ENCODE measurements at places on chromosomes 1 and 21. TPM values are rescaled to one million over a fixed set of nuclear protein-coding genes. Genes with fewer than 3 reads are reported as not detected.

Gene ADAMTSL4
- 24.6 TPM for total RNA-seq

GRCh38 chr1:22976127-22976460 lies 3.4 kb upstream of the LACTBL1 start:
- no peak for DNase-seq

Gene KCNA2
- total RNA-seq, result 0.40 TPM

GRCh38 chr1:198118134-198118533 lies 38.7 kb upstream of the NEK7 start:
- DNase-seq, result no peak

- DNase-seq, result no peak
Observed at GRCh38 chr21:44496564-44497550, 41.5 kb downstream of the LRRC3 start.

DNA sequence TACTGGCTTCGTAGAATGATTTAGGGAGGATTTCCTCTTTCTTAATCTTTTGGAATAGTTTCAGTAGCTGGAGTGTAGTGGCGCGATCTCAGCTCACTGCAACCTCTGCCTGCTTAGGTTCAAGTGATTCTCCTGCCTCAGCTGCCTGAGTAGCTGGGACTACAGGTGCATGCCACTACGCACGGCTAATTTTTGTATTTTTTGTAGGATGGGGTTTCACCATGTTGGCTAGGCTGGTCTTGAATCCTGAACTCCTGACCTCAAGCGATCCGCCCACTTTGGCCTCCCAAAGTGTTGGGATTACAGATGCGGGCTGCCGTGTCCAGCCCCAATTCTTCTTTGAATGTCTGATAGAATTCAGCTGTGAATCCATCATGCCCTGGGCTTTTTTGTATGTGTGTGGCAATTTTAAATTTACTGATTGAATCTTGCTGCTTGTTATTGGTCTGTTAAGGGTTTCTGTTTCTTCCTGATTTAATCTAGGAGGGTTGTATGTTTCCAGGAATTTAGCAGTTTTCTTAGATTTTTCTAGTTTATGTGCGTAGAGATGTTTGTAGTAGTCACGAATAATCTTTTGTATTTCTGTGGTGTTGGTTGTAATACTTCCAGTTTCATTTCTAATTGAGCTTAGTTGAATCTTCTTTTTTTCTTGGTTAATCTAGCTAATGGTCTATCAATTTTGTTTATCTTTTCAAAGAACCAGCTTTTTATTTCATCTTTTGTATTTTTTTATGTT lies 15.3 kb downstream of the MAN1C1 start:
- peak; percentile 24 for DNase-seq

GRCh38 chr1:43634721-43635120 lies 15.2 kb upstream of the KDM4A start:
- no peak for DNase-seq

DNA sequence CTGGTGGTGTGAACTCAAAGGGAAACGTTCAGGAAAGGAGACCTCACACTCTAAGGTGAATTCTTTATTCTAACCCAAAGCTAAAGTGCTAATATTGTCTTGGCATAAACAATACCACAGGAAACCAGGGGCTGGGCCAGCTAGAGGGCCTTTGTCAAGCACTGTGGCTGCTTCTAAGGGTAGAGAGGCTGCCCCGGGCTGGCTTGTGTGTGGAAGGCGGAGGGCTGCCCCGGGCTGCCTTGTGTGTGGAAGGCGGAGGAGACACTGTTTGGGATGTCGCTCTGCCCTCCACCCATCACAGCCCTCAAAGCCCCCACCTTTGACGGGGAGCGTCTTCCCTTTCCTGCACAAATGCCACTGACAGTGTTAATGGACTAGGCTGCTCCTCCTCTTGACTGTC lies 216.8 kb downstream of the TOMM20 start:
- no peak for DNase-seq

GRCh38 chr1:23217421-23218115 lies at the start of gene HTR1D:
Gene HTR1D (minus strand): TSS chr1:23217502. CDS start chr1:23194219, 23,283 bp downstream.
- no peak for DNase-seq

DNA sequence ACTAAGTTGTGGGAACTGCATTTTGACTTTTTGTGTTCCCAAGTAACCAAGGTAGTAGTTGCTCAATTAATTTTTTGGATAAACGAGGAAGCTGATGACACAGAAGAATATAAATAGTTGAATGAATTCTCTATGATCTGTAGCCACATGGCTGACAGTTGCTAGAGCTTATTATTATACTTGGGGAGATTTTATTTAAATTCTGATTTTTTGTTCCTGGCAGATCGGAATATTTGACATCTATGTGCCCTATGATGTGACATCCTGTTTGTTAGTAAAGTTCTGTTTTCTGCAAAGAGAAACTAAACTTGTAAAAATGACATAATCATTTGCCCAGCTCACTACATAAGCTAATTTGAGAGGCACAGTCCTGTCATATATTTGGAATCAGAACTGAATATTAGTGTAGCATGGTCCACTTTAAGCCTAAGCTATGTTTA lies 9.7 kb upstream of the LYST start:
- DNase-seq, result no peak

Gene OR14I1
- not detected for total RNA-seq

Gene GSTM1
- 6.6 TPM for total RNA-seq

DNA sequence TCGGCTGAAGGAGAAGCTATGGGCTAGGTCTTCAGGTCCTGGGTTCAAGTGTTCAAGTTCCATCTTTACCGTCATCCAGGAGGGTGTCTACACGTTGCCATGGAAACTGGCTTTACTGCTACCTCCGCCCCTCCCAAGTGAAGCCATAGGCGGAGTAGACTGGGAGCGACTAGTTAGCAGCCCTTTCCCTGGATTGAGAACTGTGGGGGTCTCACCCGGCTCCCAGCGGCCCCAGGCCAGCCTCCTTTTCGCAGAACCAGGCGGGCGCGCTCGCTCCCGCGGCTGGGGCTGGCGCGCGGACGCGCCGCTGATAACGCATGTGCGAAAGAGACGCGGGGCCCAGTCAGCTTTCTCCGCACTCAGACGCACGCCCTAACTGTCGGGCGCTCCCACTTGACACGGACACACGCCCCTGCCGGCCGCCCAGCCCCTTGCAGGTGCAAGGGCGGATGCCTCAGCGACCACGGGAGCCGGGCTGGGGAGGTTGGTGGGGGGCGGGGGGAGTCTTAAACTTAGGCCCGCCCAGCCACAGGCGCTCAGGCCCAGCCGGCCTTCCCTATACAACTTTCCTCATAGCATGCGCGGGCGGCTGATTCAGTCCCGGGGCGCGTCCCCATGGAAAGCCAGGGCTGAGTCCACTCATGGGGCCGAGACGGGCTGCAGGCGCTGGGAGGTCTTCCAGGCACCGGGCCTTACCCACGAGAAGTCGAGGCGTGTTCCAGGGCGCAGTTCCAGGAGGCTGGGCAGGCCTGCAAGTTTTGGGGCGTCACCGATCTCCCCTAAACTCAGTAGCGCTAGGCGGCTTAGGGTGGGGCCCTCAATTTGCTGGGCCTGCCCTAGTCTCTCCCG lies 7.4 kb downstream of the EFNA4 start:
- no peak for DNase-seq

DNA sequence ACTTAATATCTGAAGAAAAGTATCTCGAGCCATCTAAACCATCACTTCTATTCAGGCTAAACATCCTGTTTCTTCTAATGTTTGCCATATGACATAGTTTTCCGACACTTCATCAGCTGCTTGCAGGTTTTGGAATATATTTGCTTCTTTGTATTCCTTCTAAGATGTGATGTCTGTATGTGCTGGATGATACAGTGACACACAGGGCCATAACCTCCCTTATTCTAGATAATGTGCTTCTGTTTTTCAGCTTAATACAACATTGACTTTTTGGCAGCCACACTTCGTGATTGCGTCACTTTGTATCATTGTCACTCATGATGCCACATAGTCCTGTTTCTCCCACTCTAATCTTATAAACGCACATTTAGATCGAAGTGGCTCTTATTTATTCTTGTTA lies 156.3 kb downstream of the CRB1 start:
- no peak for DNase-seq

Gene MARK1
- total RNA-seq, result 14.3 TPM

Gene CACNA1S
- 0.12 TPM for total RNA-seq

- DNase-seq, result no peak
Observed at GRCh38 chr1:59108481-59109317, 188.2 kb upstream of the FGGY start.

- no peak for DNase-seq
Observed at GRCh38 chr1:198638894-198639635, at the start of gene PTPRC. Gene PTPRC (plus strand): TSS chr1:198639040. CDS start chr1:198639269, 229 bp downstream.

DNA sequence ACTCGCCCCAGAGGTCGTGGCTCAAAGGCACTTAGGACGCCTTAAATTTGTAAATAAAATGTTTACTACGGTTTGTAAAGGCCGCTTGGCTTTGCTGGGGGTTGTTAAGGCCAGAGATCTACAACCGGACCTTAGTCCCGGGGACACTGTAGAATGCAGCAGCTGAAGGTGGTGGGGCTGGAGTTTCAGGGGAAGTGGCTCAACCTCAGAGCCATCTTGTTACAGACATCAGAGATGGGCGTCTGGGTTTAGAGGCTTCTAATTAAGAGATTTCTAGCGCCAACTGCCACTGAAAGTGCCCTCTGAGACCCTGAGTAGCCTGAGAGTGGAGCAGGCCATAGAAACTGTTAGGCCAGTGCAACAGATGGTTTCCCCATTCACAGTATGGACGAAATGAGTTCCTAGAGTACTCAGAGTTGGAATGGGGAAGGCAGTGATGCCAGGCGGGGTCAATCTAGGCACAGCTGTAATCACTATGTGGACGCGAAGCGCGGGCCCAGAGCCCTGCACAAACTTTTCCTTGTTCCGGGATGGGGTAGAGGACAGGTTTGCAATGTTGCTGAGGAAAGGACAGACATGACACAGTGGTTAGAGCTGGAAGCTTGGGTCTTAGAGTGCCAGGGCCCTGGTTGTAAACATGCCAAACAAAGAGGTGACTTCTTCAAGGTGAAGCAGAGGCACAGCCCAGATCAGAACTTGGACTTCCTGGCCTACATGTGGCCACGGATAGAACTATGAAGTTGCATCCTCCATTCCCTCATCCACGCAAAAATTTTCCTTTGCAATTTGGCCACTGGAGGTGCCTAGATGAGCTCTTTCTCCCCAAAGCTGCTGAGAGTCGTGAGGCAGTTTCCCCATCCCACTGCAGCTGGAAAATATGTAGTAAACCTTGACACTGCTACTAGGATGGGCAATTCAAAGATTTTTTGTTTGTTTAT lies 6.0 kb downstream of the HLX start:
- DNase-seq, result no peak

DNA sequence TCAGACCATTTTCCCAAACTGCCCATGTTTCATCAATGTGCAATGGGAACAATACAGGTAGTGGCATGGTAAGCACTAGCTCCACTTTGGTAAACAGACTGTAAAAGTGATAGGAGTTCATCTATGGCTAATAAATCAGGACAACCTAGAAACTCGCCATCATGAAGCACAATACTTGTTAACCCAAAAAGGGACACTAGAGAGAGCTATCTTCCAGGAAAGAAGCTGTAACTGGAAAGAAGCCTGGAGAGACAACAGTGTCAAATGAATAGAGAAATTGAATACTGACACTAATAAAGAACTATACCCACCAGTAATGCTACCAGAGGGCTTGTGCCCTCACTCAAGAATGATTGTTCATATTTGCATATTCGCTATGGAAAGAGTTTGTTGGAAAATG lies 164.7 kb upstream of the RGS18 start:
- no peak for DNase-seq

Gene AKNAD1
- total RNA-seq, result not detected

GRCh38 chr1:10904396-10905358 lies 107.8 kb upstream of the TARDBP start:
- DNase-seq, result no peak

DNA sequence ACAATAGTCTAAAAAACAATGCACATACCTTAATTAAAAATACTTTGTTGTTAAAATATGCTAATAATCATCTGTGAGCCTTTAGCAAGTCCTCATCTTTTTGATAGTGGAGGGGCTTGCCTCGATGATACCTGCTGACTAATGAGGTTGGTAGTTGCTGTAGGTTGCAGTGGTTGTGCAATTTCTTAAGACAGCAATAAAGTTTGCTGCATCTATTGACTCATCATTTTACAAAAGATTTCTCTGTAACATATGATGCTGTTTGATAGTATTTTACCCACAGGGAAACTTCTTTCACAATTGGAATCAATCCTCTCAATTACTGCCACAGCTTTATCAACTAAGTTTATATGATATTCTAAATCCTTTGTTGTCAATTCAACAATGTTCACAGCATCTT lies 7.6 kb downstream of the C1orf87 start:
- no peak for DNase-seq

GRCh38 chr1:37265786-37266667 lies 208.4 kb upstream of the ZC3H12A start:
- no peak for DNase-seq

DNA sequence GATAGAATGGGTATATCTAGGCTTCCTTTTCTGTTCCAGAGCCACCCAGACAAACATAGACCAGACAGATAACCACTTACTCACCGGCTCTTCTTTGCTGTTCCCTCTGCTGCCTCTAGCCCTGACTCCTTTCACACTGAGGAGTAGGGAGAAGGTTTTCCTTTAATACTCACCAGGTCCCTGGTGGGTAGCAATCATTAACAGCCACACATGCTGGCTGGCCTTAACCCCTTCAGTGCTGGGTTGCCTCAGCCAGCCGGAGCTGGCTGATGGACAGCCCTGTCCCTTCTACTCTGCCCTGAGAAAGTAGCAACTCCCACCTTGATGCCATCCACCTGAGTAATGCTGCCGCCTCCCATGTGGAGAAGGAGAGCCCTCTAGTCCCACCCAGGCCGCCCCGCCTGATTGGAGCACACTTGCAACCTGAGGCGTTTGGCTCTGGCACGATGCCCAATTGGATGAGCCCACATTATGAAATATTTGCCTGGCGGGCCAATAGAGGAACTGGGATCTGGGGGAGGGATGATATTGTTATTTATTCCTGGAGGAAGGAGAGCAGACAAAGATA lies 71.6 kb downstream of the PLEKHA6 start:
- no peak for DNase-seq

DNA sequence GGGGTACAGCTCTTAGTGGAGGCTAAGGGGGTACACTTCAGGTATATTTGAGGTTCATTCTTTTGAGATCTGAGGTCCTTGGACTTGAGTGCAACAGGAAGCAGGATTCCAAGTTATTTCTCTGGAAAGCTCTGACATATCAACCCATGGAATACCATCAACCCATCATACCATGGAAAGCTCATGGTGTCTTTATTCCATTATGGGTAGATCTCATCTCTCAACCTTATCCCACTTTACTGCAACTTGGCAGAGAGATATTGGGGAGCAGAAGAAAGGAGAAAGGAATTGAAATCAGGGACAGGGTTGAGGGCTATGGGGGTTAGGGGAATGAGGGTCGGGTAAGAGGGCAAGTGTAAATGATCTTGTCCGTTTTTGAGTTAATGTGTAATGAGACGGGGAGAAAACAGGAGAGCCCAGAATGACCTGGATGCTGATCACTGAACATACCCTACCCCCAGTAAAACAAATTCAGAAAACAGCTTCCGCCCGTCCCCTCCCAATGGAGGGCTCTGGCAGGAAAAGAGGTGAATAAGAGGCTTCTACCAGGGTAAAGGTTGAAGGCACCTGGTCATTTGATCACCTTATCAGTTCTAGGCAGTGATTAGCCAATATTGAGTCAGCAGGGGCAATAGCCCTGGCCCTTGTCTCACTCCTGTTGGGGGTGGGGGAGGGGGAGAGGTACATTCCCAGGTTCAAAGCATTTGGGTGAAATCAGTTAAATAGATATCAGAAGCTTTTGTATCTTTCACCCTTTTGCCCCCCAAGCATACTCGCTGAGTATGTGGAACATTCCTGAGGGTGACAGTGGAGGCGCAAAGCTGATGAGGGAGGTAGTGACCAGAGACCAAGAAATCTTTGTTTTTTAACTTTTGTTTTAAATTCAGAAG lies 622 bp upstream of the APOA2 start:
- no peak for DNase-seq

Gene DENND2C
- 8.8 TPM for total RNA-seq

GRCh38 chr1:234773936-234774677 lies 164.1 kb upstream of the IRF2BP2 start:
- no peak for DNase-seq

Gene TLR5
- 4.2 TPM for total RNA-seq

Measured in type B pancreatic cell (in vitro differentiated cells).